Non-pigmented ciliary epithelial cell (primary cell): ENCODE measurements at places on chromosomes 1 and 21.

DNA sequence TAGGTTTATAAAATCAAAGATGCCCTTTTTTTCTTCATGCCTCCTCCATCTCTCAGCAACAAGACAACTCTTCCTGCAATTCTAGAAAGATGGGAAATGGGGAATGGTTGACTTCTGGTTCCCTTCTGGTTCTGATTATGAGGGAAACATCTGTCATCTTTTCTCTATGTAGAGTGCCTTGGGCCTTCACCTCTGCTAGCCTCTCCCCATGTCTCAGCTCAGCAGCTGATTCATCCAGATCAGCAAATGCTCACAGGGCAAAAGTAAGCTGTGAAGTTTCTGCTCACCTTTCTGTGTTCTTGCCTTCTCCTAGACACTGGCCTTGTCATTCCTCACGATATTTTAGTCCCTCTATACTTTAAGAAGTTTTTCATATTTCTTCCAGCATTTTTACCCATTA is 17.8 kb upstream of the BECN2 start:
- DNase-seq: no peak

DNA sequence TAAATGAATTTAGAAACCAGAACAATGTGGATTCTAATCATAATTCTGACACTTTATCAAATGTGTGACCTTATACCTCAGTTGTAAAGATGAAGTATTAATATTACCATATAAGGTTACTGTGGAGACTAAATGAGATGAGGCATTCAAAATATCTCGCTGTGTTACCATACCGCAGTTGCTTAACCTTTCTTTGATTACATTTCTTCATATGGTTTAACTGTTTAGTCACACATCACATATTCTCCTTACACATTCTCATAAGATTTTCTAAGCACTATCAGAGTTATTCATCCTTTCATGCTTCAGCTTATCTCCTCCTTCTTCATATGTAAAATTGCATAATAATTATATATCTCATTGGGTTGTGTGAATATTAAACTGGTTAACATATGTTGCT is 88.9 kb downstream of the LRRC53 start:
- no peak for DNase-seq

DNA sequence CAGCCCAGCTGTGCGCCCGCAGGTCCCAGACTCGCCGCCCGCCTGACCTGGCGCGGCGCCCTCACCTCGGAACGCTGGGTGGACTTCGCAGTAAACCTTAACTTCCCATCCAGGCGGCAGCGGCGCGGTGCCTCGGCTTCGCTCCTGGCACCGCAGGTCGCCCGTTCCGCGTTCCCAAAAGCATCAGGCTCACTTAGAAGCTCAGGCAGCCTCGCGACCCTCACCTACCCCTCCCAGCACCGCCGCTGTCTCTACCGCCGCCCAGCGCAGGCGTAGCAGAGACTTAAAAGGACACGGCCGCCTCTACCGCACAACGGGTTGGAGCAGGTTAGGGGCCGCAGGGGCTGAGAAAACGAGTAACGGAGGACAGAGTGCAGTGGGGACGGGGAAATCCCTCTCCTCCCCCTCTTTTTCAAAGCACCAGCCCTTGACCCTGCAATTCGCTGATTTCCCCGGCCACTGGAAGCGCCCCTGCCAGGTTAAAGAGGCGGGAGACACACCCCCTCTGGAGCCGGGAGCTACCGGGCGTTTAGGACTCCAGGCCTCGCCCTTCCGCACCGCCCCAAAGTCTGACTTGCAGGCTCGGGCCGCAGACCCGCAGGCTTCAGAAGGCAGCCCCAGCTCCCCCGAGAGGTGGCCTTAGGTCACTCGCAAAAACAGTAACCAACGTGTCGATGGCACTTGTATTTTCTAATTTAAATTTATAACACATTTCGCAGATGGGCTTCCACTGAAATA is 328.5 kb downstream of the FAM72C start:
- no peak for DNase-seq

DNA sequence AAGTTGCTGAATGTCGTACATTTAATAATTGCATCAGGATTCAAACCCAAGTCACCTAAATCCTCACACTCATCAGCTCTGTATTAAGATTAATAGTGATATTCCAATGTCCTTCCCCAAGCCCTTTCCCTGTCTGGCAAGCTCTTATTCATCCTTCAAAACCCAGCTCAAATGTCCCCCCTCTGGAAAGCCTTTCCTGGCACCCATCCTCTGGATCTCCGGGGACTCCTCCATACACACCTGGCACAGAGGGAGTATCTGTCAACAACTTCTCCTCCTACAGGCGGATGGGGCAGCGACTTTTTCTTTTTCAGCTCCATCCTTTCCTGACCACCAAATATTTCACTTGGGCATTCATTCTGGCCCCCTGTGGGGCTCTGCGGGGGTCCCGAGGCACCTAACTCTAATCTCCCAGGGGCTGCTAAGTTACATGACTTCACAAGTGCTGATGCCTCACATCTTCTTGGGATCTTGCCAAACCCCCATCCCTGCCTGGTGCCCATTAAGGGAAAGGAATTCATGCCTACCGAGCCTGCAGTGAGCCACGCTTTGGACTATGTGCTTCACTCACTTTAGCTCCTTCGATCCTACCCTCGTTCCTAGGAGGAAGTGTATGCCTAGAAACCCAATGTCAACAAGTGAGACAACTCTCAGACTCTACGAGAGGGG is 15.2 kb downstream of the TINAGL1 start:
- no peak for DNase-seq

DNA sequence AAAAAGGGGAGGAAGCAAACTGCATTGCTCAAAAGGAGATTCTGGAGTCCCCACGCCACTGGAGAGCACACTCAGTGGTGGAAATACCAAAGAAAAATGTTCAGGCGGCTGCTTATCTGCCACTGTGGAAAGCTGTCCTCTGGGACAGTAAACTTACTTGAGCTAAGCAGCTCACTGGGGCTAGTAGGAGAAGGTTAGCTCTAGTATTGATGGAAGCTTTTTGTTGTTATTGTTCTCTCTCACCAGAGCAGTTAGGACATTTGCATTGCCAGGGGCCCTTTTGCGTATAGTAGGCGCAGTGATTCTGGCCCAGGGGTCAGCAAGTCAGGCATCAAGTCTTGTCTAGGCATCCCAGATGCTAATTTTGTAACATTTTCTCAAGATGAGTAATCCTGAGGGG is 15.6 kb downstream of the BACE2 start:
- DNase-seq: no peak

- no peak for DNase-seq
Measured at GRCh38 chr21:27366646-27367235, 399.9 kb upstream of the ADAMTS5 start.

DNA sequence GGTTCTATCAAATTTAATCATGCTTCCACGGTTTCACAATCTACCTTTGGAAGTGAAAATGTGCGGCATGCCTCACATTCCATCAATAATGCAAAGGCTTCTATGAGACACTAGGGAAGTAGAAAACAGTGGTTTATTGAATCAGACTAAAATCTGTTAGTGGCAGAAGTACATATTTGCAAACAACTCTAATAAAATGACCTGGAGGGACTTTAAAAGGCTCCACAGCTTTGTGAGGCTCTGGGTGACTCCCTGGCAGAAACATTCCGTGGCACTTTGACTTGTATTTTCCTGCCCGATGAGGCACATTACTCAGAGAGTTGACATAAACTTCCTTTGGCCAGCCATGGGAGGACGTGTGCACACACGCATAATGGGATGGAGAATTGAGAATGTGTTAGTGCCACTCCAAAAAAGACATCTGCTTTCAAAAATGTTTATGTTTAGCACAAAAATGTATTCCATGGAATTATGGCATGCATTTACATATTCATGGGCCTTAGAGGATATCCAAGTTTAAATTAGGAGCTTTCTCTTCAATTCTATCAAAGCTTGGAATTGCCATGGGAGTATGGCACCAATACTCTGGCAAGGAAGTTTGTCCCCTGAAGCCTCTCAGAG is 60.0 kb upstream of the SSX2IP start:
- no peak for DNase-seq
